ENCODE measurements at places on chromosomes 4 and X.
A peak's percentile ranks its signal among the peaks of the same experiment; 100 is the strongest.

- ATAC-seq, result peak; percentile 27
Measured at GRCh38 chr4:128371001-128371777, 83.6 kb upstream of the PGRMC2 start.

- peak; percentile 60 for ATAC-seq
Measured at GRCh38 chr4:37803348-37803973, 23.0 kb upstream of the PGM2 start.

DNA sequence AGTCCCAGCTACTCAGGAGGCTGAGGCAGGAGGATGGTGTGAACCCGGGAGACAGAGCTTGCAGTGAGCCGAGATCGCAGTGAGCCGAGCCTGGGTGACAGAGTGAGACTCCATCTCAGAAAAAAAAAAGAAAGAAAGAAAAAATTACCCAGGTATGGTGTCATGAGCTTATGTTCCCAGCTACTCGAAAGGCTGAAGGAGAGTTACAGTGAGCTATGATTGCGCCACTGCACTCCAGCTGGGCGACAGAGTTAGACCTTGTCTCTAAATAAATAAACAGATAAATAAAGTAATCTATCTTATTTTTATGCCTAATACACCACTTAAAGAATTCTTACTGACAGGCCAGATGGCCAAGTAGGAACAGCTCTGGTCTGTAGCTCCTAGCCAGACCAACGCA lies 73.0 kb downstream of the SLC39A8 start:
- ATAC-seq, result no peak

- no peak for ATAC-seq
Measured at GRCh38 chr4:40649321-40649720, 19.7 kb upstream of the RBM47 start.

- ATAC-seq, result no peak
Measured at GRCh38 chr4:9875516-9875915, 94.1 kb downstream of the DRD5 start.
